ENCODE measurements at places on chromosomes 5 and 9.

DNA sequence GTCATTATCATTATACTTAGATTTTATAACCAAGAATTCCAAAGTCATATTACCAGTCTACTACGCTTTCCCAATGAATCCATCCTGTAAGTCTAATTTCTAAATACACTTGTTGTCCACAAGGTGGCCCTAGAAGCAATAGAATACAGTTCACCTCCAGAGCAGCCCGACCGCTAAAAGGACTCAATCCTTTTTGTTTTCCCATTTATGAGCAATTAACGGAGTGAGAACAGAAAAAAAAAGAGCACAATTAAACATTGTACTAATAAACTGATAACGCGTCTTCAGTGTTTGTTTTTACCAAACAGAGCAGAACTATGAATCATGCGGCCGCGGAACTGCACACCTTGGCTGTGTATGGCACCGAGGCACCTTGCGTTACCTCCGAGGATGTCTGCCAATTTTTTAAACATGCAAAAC, 160.7 kb upstream of the DAPK1 start:
- DNase-seq, result peak; percentile 60

- no peak for DNase-seq
These were observed 70.5 kb downstream of the ADAMTSL1 start for GRCh38 chr9:18544456-18544855.

- no peak for DNase-seq
These were observed 39.2 kb downstream of the YIPF5 start for GRCh38 chr5:144131261-144131660.

- no peak for DNase-seq
These were observed 361.0 kb upstream of the PCSK5 start for GRCh38 chr9:75529463-75529862.

- DNase-seq, result no peak
These were observed 307.8 kb downstream of the NR2F1-AS1 start for GRCh38 chr5:93273176-93273575.

- DNase-seq, result no peak
These were observed 59.9 kb upstream of the CER1 start for GRCh38 chr9:14782286-14783051.

DNA sequence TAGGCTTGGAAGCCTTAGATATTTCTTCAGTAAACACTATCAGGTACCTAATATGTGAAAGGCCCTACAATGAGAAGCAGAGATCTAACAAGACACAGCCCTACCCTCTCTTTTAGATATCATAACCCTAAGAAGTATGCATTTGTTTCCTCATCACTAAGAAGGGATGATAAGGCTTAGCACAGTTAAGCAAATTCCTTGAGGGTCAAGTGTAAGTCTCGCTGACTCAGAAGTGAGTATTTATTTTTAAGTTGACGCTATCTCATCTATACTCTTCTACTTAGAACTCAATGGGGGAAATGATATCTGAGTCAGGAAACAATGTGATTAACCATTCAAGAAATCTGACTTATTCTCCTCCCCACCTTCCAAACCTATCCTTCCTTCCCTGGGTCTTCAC, 149.7 kb downstream of the ESM1 start:
- no peak for DNase-seq
